Upper lobe of right lung (tissue), 1 donor: ENCODE measurements at places on chromosomes 3 and 15. TPM values are rescaled to one million over a fixed set of nuclear protein-coding genes. Genes with fewer than 3 reads are reported as not detected.

The BCL2A1 gene
- total RNA-seq, result 91.1 TPM

GRCh38 chr3:147939839-147940238, 530.7 kb downstream of the ZIC1 start:
- H3K4me1 ChIP-seq, result no peaks in the 10 kb centered on the region
- no peaks in the 10 kb centered on the region for H3K27me3 ChIP-seq
- no peak overlapping the region for H3K4me3 ChIP-seq
- H3K36me3 ChIP-seq, result no peaks in the 10 kb centered on the region

The GNAT1 gene
- not detected for total RNA-seq

The COL6A5 gene
- total RNA-seq, result 6.3 TPM

The GMNC gene
- total RNA-seq, result not detected

DNA sequence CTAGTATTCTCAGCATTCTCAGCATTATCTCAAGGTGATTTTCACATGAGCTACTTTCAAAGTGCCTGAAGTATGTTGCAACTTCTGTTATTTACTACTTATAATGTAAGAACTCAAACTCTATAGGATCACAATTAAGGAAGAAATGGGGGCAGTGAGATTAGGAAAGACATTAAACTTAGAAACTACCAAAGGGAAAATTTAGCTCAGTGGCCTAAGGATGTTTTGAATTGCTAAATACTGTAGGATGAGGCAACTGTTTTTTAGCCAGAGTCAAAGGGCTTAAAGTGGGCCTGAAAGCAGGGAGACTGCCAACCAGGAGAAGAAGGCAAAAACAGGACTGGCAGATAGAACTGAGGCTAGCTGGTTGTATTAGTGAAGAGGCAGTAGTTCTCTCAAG, 55.5 kb upstream of the MBNL1 start:
- no peaks in the 10 kb centered on the region for H3K36me3 ChIP-seq
- no peaks in the 10 kb centered on the region for H3K27me3 ChIP-seq
- H3K27ac ChIP-seq, result no peak overlapping the region
- peaks cover 11% of the 10 kb centered on the region for H3K4me1 ChIP-seq

The ITIH1 gene
- total RNA-seq, result not detected

GRCh38 chr3:146546366-146546965, 2.1 kb upstream of the PLSCR1 start:
- peaks cover 14% of the 10 kb centered on the region for H3K4me1 ChIP-seq
- no peak overlapping the region for H3K27ac ChIP-seq
- H3K36me3 ChIP-seq, result no peaks in the 10 kb centered on the region
- no peak for DNase-seq

- H3K4me1 ChIP-seq, result no peaks in the 10 kb centered on the region
- H3K36me3 ChIP-seq, result no peaks in the 10 kb centered on the region
- H3K4me3 ChIP-seq, result no peak overlapping the region
- no peaks in the 10 kb centered on the region for H3K27me3 ChIP-seq
- no peak overlapping the region for H3K27ac ChIP-seq
Measured at GRCh38 chr3:3305084-3305483, 125.6 kb upstream of the CRBN start.
